ENCODE measurements at places on chromosomes 16 and 17. TPM values are rescaled to one million over a fixed set of nuclear protein-coding genes. Genes with fewer than 3 reads are reported as not detected.

DNA sequence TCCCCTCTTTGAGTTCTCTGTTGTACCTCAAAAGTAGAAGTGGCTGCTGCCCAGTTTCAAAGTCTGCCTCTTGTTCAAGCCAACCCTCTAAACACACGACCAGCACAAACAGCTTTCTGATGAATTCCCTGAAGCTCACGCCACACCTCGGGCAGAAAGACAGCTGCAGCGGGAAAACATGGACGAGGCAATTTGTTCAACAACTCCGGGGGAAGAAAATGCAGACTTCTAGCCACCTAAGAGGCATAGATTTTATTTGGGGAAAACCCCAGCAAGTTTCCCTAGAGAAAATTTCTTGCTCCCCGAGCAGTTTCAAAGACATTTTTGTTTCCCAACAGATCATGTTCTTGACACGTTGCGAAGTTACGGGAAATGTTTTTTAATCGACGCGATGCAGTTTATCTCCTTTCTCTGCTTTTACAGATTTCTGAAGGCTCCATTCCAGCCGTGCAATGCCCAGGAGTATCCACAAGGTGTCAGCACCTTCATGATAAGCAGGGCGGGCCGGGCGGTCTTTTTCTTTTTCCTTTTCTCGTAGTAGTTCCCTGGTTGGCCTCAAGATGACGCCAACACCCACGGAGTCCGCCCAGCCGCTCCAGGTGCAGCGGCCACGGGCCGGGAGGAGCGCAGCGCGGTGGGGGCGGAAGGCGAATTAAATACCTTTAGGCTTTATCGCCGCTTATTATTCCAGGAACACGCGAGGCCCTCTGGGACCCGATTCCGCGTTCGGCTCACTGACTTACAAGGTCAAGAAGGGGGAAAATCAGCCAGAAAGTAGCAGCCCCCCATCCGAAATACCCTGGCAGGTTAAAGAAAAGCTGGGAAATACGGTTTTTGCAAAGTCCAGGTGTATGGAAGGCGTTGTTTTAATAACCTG is 2.9 kb upstream of the FOXC2 start:
- DNase-seq: peak; percentile 90

- no peak for DNase-seq
Measured at GRCh38 chr17:69144331-69145255, 2.9 kb upstream of the ABCA6 start.

DNA sequence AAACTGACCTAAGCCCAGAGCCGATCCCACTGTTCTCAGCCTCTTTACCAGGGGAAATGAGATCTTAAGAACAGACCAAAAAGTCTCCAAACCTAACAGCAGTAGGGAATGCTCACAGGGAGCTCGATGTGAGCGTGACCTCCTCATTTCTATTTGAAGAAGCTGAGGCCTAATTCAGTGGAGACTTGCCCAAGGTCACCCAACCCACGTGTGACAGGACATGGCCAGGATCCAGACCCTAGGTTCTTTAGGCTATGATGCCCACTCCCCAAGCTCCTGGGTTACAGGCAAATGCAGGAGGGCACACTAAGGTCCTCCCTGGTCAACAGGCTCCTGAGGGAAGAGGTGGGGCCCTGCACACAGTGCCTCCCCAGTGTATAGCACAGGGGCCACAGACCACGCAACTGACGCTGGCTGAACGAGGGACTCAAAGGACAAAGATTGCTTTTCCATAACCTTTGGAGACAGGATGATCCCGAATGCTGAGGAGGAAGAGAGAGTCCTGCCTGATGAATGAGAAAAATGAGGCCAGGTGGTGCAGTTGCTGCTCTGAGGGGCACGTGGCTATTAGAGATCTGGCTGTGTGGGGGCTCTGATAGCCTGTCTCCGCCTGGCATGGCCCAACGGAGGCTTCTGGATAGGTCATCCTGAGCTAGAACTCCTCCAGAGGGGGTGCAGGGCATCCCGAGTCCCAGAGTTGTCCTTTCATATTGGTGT is 24.0 kb downstream of the MAP3K14 start:
- peak; percentile 57 for DNase-seq

- DNase-seq: no peak
Measured at GRCh38 chr17:66277191-66277590, 25.2 kb upstream of the PRKCA start.

DNA sequence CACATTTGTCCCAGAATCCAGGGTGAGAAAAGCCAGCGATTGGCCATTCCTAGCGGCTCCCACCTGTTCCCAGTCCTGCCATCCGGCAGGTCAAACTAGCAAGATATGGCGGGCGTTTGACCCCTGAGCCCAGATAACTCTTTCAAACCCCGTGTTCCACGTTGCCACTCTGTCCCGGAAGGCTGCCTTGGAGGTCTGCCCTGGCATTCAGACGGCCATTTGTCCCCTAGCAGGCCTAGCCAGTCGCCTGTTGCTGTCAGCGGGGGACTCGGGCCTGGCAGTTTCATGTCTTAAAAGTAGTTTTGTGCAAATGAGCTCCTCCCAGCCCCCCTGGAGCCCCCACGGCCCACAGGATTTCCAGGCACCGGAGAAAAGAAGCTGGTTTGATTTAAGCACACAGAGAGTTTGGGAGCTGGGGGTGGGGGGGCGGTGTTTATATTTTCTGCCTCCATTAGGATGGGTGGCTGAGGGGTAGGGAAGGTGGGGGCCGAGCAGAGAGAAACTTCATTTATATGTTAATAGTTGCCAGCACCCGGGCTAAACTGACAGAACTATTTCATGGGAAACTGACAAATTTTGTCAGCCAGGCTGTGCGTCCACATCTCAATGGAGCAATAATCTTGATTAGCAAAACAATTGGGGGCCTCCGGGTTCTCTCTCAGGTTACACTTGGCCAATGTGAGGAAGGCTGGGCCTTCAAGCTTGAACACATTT is 240.9 kb upstream of the SALL1 start:
- DNase-seq: no peak

Gene TLCD3B
- total RNA-seq: not detected

Gene BCAR1
- total RNA-seq: 30.1 TPM

- DNase-seq: peak; percentile 81
Measured at GRCh38 chr17:78759203-78759968, 22.7 kb downstream of the CYTH1 start.

GRCh38 chr16:4347010-4347409 is 4.1 kb downstream of the PAM16 start:
- no peak for DNase-seq

Gene ZPBP2
- total RNA-seq: not detected

- no peak for DNase-seq
Measured at GRCh38 chr17:68863091-68863652, 92.0 kb downstream of the ABCA8 start.

GRCh38 chr17:38873640-38874380 is 4.0 kb downstream of the LASP1 start:
- DNase-seq: no peak

Gene MPV17L
- total RNA-seq: 27.6 TPM

DNA sequence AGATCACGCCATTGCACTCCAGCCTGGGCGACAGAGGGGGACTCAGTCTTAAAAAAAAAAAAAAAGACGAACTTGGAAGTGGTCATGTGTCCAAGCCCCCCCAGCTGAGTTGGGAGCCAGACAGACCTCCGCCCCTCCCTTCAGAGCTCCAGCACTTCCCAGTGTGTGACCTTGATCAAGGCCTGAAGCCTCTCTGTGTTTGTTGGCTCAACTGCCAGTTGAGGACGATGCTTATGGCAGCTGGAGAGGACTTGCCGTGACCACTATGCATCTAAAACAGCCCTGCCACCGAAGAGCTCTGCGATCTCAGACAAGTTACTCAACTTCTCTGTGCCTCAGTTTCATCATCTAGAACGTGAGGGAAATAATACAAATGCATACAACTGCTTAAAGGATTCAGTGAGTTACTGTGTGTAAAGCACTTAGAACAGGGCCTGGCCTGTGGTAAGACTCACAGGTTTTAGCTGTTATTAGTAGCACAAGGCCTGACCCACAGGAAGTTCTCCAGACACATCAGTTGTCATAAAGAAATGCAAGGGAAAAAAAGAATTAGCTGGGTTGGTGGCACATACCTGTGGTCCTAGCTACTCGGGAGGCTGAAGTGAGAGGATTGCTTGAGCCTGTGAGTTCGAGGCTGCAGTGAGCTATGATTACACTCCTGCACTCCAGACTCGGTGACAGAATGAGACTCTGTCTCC is 7.0 kb upstream of the IL27 start:
- no peak for DNase-seq

Gene SLC5A10
- total RNA-seq: not detected

DNA sequence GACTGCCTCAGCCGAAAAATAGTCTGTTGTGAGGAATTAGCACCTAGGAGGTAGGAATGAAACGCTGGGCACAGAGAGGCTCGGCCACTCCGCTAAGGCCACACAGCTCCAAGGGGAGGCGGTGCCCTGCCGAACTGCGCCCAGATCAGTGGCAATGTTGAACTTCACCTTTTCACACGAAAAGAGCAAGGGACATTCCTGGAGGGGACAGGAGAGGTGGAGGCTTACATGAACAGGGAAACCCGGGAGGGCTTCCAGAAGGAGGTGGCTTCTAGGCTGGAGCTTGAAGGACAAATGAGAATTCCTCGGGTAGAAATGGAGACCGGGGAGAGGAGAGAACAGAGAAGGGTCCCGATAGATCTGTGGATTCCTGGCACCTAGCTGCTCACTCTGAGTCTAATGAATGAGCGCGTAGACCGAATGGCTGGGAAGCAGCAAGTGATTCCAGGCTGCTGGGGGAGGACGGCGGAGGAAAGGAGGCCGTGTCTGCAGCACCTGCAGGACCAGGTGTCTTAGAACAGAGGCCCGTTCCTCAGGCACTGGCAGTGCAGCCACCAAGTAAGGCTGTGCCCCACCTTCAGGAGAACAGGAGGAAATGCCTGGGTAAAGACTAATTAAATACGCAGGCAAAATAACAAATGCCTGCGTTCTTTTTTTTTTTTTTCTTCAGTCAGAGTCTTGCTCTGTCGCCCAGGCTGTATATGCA is 722 bp upstream of the SLC38A10 start:
- DNase-seq: peak; percentile 79

DNA sequence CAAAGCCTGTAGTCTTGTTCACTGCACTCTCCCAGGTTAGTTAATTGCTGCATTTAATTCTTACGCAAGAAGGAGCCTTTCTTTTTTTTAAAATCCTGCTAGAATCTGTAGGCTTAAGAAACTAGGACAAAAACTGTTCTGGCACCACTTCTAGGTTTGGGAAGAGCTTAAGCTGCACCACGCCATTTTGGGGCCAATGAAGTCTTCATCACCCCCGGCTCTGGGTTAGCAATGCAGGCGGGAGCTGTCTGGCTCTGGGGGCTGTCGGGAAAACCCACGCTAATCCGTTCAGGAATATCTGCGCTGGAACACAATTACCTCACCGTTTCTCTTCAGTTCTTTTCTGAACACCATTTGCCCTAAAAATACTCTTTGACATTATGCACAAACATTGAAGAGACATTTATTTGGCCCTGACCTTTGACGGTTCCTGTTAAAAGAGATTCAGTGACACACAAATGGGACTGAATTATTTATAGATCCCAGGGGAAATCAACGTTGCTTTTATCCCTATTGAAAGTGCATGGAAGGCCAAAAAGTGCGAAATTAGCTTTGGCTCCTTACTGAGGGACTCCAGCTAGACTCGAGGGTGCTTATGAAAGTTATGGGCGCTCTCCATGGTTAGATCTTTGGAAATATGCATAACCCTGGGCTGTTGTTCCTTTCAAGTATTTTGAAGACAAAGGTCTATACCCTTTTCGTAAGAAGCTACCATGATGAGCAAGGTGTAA is 249.2 kb downstream of the HAPSTR1 start:
- no peak for DNase-seq

DNA sequence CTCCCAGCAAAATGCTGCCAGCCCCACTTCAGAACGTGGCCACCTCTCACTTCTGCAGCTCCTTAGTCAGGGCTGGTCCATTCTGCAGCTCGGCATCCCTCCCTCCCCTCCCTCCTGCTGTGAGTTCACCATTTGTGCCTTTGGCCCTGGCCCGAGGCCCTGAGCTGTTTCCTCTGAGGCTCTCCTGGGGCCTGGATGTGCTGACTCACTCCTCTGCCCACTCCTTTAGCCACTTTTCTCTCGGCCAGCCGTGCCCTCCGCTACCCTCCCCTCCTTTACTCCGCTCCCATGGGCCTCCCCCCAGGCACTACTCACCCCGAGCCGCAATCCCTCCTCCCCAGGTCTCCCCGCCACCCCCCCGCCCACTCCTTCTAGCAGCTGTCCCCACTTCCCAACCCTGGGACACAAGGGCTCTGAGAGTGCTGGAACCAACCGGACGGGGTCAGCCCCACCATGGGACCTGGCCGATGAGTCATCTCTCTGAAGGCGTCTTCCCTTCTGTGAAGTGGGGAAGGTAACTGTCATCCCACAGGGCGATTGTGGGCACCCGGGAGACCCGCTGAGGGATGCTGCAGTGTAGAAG is 11.5 kb downstream of the KCNG4 start:
- no peak for DNase-seq

DNA sequence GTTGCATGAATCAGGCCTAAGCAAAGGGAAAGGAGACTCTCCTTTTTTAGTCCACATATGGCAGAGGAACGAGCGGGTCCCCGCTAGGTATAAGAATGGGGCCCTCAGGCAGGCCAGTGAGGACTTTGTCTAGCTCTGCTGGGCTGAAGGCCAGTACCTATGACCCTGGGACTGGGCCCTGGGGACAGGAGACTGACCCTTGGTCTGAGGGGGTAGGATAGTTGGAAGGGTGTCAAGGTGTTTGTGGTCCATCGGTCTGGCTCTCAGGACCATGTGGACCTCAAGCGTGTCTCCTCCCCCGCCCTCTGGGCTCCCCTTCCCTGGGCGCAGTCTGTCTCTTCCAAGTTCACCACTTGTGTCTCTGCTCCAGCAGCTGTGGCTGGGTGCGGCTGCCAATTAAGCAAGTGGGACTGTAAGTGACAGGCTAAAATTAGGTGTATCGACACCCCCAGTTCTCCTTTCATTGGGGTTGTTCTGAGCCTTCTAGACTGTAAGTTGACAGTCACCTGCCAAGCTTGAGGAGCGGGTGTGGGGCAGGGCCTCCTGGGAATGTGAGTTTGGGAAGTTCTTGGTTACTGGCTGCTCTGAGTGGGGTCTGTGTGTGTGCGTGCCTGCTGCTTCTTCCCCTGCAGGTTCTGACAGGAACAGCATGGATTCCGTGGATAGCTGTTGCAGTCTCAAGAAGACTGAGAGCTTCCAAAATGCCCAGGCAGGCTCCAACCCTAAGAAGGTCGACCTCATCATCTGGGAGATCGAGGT is 24.5 kb downstream of the AKAP1 start:
- no peak for DNase-seq

GRCh38 chr16:85453194-85453678 is 159.9 kb upstream of the GSE1 start:
- DNase-seq: no peak

GRCh38 chr16:16120382-16121184 is 102.7 kb downstream of the ABCC6 start:
- no peak for DNase-seq

Gene KDM6B
- total RNA-seq: 15.7 TPM

GRCh38 chr16:11010575-11011221 is 66.3 kb downstream of the CLEC16A start:
- no peak for DNase-seq

Gene TNFRSF17
- not detected for total RNA-seq

Gene C16orf74
- 0.87 TPM for total RNA-seq

DNA sequence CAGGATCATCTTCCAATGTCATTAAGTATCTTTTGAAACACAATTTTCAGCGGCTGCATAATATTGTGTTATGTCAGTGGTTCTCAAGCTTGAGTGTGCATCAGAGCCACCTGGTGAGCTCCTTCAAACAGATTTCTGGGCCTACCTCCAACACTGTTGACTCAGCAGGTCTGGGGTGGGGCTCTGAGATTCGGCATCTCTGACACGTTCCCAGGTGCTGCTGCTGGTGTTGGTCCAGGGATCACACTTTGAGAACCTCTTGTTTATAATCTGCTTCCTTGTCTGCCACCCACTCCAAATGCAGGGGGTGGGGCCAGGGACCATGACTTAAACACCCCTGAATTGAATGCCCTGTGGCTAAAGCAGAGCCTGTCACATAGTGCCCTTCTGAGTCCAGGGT is 73.8 kb upstream of the HNF1B start:
- DNase-seq: no peak

Gene ABCA10
- 5.0 TPM for total RNA-seq

Measured in pancreas (tissue), 10 donors.